ENCODE measurements at places on chromosomes 4 and X.

GRCh38 chrX:65451663-65452062 is 82.9 kb downstream of the LAS1L start:
- DNase-seq = no peak

- DNase-seq = no peak
Measured at GRCh38 chrX:155766321-155766720, 114.8 kb upstream of the VAMP7 start.

GRCh38 chr4:186021461-186022167 is 47.3 kb upstream of the TLR3 start:
- DNase-seq = peak; percentile 9

DNA sequence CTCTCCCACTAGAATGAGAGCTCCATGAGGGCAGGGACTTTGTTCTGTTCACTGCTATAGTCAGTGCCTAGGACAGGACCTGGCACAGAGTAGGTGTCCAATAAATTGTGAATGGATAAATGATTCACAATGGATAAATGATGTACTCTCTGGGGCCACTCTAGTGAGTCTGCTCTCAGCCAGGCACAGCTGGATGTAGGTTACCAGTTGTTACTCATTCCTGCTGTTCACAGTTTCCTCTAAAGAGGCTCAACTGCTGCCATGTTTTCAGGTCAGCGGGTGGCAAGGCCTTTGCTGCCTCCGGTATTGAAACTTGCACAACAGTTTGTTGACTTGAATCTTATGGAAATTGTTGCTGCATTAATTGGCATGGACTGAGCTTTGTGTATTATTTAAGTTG is 99.1 kb downstream of the NHSL2 start:
- DNase-seq = no peak

GRCh38 chr4:89242216-89242615 is 65.4 kb downstream of the GPRIN3 start:
- DNase-seq = no peak

GRCh38 chr4:145531859-145532258 is 50.2 kb downstream of the SMAD1 start:
- DNase-seq = no peak

GRCh38 chr4:150139297-150139865 is 61.1 kb downstream of the DCLK2 start:
- DNase-seq = no peak

DNA sequence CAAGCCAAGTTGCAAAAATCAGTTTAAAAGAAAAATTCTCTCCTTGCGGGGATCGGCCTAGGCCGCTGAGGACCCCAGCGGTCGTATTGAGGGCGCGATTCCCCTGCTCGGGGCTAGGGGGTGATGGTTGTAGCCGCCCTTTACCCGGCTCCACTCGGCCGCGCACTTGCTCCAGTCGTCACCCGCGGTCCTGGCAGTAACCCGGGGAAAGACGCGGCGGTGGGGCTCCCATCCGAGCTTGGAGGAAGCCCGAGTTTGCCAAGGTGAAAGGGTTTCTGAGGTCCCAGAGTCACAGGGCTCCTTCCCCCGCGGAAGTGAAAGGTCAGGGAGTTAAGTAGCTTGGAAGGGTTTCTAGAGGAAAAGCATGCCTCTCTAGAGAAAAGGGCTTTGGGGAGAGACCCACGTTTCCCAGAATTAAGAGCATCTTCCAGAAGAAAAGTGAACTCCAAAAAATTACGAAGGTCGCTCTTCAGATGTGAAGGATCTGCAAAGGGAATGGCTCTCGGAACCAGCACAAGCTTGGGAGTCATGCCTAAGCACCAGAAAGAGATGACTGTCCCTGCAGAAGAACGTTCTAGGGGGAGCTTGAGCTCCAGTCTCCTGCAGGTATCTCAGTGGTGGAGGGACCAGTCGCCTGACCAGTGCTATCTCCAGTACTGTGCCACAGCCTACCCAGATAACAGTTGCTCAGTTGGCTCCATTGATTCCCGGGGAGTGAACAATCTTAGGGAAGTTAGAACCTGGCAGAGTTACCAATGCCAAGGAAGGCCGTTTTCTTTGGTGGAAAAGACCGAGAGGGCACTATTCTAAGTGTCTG is 875 bp downstream of the LAP3 start:
- no peak for DNase-seq

DNA sequence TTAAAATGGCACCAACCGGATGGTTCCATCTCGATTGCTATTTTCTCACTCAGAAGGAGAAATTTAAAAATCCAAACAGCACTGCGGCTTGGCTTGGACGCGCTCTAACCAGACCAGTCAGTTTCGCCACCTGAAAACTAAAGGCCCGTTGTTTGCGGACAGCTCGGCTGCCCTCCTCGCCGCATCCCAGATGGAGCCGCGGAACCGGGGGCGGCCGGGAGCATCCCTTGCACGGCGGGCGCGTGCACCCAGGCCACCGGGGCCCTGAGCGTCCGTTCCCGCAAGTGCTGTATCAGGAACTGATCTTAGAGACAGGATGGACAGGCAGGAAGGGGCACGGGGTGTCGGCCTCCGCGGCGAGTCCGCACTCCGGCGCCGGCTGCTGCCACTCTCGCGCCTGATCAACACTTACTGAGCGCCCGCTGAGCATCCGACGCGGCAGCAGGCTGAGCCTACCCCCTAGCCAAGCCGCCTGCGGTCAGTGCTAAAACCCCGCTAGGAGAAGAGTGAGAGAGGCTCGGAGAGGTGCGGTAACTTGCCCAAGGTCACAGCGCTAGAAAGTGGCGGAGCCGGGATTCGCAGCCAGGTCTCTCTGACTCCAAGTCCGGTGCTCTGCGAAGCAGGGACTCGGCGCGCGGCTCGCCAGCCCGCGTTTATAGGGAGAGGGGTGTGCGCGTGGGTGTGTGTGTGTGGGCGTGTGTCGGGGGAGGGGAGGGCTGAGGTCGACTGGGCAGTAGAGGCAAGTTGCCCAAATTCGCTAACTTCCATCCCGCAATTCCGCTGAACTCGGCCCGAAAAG is at the start of gene CITED1:
Gene CITED1, minus strand, starts transcription at position 629 of the 799 bp plus-strand sequence. CDS start 3,045 bp downstream, outside the sequence.
- DNase-seq = no peak

GRCh38 chr4:8893624-8894423 is 22.2 kb upstream of the HMX1 start:
- DNase-seq = no peak

- no peak for DNase-seq
Measured at GRCh38 chr4:30719454-30720020, 632 bp upstream of the PCDH7 start.

DNA sequence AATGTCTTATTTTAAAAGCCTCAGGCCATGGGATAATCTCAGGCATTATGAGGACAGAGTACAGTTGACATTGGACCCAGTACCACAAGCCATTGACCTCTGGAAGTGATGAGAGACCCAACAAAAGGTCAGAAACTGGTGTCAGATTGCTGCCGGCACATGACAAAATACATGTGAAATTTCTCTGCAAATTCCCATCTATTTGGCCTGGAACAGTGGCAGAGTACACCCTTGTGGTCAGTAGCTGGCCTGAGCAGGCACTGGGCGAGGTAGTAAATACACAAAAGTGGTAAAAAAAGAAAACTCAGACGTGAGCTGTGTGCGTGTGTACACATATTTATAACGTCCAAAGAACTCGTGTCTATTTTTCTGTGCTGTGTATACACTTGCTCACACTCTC is 155.5 kb downstream of the DHX15 start:
- no peak for DNase-seq

- no peak for DNase-seq
Measured at GRCh38 chr4:105624530-105624929, 72.1 kb downstream of the ARHGEF38 start.

DNA sequence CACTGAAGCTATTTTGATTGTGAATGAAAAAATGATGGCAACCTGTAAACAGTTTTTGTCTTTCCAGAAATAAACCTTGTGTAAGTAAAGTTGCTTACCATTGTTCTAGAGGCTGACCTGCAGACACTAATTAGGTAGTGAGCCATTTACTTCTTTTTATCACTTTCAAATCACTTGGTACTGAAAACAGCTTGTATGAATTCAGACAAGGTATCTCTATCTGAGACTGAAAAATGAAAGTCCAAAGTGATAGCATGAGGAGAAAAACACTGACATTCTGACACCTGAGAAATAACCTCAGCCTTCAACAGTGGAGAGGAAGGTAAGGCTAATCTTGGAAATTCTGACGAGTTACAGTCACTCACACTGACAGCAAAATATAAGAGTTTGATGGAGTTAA is 238.8 kb downstream of the GPC3 start:
- DNase-seq = no peak

- DNase-seq = peak; percentile 56
Measured at GRCh38 chrX:39705290-39705689, 392.5 kb downstream of the BCOR start.

DNA sequence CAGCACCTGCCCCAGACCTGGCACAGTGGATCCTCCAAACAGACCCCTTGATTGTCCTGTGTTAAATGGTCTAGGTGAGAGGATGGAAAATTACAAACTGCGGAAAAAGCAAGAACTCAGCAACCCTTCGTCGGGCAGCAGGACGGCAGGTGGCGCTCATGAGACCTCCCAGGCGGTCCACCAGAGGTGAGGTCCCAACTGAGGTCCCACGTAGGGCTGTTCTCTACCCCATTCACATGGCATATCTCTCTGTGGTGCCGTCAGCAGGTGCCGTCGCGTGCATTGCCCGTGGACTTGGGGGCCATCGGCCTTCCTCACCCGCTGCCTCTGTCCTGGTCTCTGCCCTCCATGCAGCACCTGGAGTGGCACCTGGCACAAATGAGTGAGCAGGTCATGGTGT is 88.2 kb downstream of the CRMP1 start:
- no peak for DNase-seq

GRCh38 chr4:4995908-4996265 is 23.4 kb downstream of the CYTL1 start:
- peak; percentile 40 for DNase-seq

- DNase-seq = no peak
Measured at GRCh38 chr4:105909787-105910281, 14.6 kb downstream of the NPNT start.

DNA sequence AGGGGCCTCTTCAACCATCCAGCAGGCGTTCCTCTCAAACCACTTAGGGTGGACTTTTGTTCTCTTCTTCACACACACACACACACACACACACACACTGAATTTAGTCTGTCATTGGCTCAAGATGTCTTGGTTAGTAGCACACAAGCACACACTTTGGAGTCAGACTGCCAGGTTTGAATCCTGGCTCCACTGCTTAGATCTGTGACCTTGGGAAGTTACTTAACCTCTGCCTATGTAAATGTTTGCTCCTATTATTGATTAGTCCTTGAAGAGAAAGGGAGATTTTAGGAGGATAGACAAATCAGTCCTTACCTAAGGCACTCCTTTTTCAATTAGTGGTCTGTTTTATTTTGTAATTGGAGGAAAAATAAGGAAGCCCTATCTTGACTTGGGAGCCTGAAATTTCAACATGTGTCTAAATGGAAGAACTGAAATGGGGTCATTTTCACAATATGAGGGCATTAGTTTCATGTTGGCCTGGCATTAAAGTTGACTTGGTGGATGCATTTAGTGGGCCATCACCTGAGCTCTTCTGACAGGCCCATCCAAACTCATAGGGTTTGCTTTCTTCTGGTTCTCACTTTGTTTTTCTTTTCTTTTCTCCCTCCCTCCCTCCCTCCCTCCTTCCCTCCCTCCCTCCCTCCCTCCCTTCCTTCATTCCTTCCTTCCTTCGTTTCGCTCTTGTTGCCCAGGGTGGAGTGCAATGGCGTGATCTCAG is 13.3 kb upstream of the TMEM131L start:
- no peak for DNase-seq

- no peak for DNase-seq
Measured at GRCh38 chrX:41122664-41123257, 37.5 kb downstream of the USP9X start.

GRCh38 chr4:2301806-2302205 is 39.9 kb upstream of the MXD4 start:
- DNase-seq = no peak

- DNase-seq = no peak
Measured at GRCh38 chrX:66046612-66047235, 6.8 kb upstream of the VSIG4 start.

- no peak for DNase-seq
Measured at GRCh38 chrX:10589098-10589497, 31.3 kb downstream of the MID1 start.

DNA sequence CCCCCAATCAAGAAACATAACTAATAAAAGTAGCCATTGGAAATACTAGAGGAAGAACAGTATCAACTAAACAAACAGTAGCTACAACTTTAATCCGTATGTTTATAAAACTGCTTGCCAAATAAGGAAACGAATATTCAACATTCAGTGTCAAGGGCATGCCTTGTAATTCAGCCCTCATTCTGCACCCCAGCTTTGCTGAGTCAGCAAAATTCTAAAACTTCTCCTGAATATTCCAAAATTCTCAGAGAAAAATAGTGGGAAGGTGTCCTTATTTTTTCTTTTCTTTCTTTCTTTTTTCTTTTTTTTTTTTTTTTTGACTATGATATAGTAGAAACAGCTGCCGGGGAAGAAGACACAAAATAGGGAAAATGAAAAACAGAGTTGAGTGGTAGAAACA is 344.8 kb upstream of the MAGEC2 start:
- DNase-seq = no peak

GRCh38 chr4:154593868-154594267 is 3.3 kb upstream of the FGA start:
- DNase-seq = no peak

- DNase-seq = no peak
Measured at GRCh38 chr4:79869597-79870237, 203.3 kb downstream of the ANTXR2 start.

- peak; percentile 46 for DNase-seq
Measured at GRCh38 chr4:52572936-52573485, 86.1 kb downstream of the USP46 start.

- DNase-seq = no peak
Measured at GRCh38 chr4:122857160-122857559, 30.5 kb downstream of the FGF2 start.

DNA sequence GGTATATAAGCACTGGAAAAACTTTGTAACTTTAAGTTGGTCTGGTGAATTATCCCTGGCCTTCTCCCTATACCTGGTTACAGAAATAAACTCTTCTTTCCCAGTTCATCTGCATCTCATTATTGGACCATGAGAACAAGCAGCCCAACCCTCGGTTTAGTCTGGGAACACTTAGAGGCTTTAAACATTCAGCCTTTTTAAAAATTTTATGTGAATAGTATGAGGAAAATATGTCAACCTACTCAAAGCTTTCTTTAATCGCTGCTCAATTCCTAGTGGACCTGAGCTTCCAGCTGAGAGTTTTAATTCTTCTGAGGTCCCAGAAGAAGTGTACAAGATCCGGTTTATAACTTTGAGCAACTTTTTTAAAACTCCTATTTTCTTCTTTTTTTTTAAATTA is 358.6 kb upstream of the NOCT start:
- DNase-seq = no peak

DNA sequence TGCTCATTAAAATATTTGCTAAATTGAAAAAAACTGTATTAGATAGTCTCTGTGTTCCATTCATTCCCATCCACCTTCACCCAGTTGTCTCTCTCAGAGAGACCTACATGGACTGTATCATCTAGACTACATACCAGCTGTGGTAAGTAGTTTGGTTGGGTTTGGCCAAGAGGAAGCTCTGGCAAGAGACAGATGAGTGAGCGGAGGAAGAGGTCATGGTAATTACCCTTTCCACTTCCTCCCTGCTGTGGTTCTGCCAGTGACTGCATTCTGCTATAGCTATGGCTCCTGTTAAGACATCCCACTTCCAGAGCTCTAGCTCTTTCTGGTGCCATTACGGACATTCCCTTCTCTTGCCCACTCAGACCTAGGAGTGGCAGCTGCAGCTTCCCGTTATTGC is 239.0 kb upstream of the MID1 start:
- no peak for DNase-seq

GRCh38 chr4:135917011-135917410 is 1615.3 kb downstream of the PCDH18 start:
- DNase-seq = peak; percentile 37

GRCh38 chr4:154368060-154368459 is 123.5 kb downstream of the DCHS2 start:
- DNase-seq = no peak

GRCh38 chr4:157004279-157005161 is 32.9 kb upstream of the PDGFC start:
- no peak for DNase-seq

Measured in fibroblast of skin of left biceps (primary cell).